ENCODE measurements at places on chromosomes 7 and 10. TPM values are rescaled to one million over a fixed set of nuclear protein-coding genes. Genes with fewer than 3 reads are reported as not detected.

Gene SLC26A3
- not detected for total RNA-seq

Gene TMEM26
- 0.28 TPM for total RNA-seq

Gene SEMA4G
- 1.2 TPM for total RNA-seq

Gene TUBB8
- total RNA-seq: not detected

Gene CABCOCO1
- 0.18 TPM for total RNA-seq

Gene PTPRZ1
- not detected for total RNA-seq

Gene HOXA9
- total RNA-seq: 8.6 TPM

Gene DNAJC30
- 2.4 TPM for total RNA-seq

Gene GAD2
- not detected for total RNA-seq

Gene HMX3
- total RNA-seq: not detected

Gene DNAJC1
- total RNA-seq: 46.8 TPM

Gene GATA3
- total RNA-seq: not detected

Gene MET
- total RNA-seq: 36.2 TPM

Gene C10orf67
- not detected for total RNA-seq

Gene TMEM236
- under 0.01 TPM for total RNA-seq

Gene BAMBI
- 9.8 TPM for total RNA-seq

Gene SUPV3L1
- 23.8 TPM for total RNA-seq

Gene VKORC1L1
- 34.2 TPM for total RNA-seq

Gene ARHGEF35
- total RNA-seq: 0.59 TPM

Gene MKX
- 2.7 TPM for total RNA-seq

Gene FAM149B1
- total RNA-seq: 32.4 TPM

Gene LRRC18
- total RNA-seq: not detected

Gene ANKMY2
- 24.1 TPM for total RNA-seq

Gene WNT8B
- total RNA-seq: not detected
